ENCODE measurements at places on chromosomes 16 and 17.
A peak's percentile ranks its signal among the peaks of the same experiment; 100 is the strongest.

DNA sequence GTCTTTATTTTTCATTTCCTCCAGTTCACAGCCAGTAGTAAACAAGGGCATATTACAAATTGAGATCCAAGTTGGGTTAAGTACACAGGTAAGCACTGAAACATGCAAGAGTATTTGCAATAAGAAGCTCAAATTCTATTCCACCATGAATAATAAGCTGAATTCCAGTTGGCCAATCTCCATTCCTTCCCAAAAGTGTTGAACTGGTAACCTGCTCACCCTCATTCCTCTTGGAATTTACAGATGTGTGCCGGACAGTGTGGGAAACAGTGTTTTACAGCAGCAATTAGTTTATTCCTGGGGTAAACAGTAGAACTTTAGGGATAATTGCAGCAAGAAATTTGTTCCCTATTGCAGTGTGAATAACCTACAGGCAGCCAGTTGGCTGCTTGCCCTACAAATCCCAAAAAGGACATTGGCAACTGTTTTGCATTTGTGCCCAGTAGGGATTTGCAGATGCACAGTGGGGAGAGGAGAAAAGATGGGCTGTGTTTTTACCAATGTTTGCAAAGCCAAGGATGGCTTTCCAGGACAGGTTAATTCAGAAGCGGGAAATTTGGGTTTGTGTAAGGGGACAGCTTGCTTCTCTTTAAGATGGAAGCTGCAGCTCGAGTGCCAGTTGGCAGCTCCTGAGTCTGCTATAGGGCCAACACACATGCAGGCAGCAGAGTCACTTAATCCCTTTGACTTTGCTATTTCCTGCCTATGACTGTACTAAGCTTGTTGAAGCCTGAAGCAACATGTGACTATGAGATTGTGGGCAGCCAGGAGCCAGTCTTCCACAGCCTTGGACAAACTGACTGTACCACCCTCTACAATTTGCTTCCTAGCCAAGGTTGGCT, 318.9 kb downstream of the MAP2K6 start:
- peak; percentile 35 for DNase-seq

- no peak for DNase-seq
These were observed 82.1 kb downstream of the ZNF423 start for GRCh38 chr16:49773534-49774475.

- no peak for DNase-seq
These were observed 56.5 kb downstream of the PIGL start for GRCh38 chr17:16273499-16273898.

GRCh38 chr17:34847938-34848337, 113.3 kb downstream of the CCT6B start:
- DNase-seq = no peak

DNA sequence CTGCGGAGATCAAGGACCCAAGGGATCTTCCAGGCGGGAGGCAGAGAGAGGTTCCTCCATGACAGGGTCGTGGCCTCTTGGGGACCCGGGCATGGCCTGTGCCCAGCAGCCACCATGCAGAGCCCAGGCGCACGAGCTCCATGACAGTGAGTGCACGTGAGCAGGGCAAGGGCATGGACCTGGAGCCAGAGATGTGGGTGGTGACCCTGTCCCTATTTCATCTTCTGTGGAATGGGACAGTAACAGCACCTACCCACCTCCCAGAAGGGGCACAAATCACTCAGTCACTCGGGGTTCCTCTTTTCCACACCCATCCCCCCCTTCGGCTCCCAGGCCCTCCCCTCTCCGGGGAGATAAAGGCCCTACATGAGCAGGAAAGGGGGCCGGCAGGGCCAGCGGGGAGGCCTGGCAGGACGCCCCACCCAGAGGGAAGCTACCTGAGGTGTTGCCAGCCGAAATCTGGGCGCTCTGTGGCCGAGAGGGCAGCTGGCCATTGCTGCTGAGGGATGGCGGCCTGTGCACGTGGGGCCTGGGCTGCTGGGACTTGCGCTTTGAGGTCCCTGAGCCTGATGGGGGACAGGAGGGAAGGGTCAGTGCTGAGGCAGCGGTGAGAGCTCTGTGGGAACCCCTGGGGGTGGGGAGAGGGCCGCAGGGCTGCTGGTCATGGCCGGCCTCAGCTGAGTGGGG, 10.4 kb downstream of the UBALD2 start:
- no peak for DNase-seq

GRCh38 chr16:50999181-50999580, 151.9 kb downstream of the SALL1 start:
- DNase-seq = no peak

DNA sequence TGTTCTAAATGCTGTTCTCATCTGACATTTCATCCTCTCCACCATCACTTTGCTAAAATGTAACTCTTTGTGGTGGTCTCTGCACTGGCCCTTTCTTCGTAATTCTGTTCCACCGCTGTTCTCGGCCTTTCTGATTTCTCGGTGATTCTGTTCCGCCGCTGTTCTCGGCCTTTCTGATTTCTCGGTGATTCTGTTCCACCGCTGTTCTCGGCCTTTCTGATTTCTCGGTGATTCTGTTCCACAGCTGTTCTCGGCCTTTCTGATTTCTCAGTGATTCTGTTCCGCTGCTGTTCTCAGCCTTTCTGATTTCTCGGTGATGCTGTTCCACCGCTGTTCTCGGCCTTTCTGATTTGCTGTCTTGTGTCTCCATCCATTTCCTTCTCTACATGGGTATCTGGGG, 12.3 kb downstream of the FOXF1 start:
- no peak for DNase-seq

DNA sequence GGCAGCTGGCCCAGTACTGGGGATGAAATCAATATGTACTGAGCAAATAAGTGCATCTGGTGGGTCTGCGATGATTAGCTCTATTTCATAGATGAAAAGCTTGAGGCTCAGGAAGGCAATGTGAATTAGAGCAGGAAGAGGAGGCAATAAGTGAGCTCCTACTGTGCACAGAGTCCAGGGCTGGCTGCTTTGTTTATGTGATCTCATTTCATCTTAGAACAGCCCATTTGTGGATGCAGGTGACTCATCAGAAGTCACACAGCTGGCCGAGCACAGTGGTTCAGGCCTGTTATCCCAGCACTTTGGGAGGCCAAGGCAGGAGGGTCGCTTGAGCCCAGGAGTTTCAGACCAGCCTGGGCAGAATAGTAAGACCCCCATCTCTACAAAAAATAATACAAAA, 7.1 kb downstream of the TMEM114 start:
- no peak for DNase-seq

DNA sequence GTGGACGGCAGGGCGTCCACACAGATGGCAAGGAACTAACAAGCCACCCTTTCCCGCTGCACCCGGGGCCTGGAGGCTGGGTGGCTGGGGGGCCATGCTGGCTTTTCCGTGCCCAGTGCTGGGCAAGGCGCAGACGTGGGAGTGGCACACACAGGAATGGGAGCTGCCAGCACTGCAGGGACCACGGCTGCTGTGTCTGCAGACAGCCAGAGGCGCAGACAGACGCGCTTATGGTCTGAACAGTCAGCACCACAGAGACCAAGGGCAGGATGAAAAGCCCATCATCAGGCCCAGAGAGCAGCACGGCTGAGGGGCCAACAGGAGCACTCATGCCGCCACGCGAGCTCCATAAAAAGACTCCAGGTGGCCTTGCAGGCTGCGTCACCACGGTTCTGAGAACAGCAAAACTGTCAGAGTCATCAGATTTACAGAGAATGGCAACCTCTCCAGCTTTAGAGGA, 24.0 kb downstream of the PDIA2 start:
- no peak for DNase-seq

DNA sequence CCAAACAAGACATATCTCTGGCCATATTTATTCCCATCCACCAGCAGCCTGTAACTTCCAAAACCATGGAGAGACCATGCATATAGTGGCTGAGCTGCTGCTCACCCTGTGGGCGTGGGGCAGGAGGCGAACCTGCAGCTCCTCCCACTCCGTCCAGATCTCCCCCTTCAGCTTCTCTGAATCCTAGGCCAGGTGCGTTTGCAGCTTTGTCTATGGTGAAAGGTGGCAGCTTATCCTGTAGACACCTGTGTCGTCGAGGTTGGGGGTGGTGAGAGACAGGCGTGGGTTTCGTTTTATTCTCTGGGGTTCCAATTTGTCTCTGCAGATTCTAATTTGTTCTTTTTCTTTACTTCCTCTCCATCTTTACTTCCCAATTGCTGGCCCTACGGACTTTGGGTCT, 9.7 kb upstream of the ANKS4B start:
- DNase-seq = no peak

- DNase-seq = no peak
These were observed 59.3 kb downstream of the USP10 start for GRCh38 chr16:84759061-84759460.

DNA sequence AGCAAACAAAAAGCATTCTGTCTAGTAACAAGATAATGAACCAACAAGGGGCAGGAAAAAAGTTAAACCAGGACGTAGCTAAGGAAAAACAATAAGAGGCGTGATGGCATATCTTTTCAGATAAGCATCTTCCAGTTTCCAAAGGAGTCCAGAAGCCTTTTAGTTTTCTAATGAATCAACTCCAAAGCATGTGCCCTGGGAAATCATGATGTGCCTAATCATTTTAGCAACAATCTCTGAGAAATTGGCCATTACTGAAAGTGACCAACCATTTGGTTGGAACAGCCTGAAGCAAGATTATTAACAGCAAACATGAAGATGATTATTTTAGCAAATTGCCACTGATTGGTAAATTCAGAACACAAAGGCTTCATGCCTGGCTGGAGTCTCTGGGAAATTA, 440.9 kb upstream of the MAF start:
- no peak for DNase-seq

DNA sequence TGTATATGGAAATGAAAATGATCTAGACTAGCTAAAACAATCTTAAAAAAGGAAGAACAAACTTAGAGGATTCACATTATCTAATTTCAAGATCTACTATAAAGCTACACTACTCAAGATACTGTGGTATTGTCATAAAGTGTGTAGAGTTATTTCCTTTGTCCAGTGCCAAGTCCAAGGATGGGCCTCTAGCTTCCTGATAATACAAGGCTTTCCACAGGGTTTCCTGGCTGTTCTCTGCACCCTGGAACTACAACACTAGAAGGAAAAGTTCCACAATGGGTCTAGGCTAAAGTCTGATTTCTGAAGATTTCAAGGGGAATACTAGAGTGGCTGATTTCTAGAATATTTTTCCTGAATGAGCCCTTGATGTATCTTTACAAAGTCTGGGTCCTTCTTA, 34.2 kb downstream of the TBC1D3B start:
- no peak for DNase-seq

DNA sequence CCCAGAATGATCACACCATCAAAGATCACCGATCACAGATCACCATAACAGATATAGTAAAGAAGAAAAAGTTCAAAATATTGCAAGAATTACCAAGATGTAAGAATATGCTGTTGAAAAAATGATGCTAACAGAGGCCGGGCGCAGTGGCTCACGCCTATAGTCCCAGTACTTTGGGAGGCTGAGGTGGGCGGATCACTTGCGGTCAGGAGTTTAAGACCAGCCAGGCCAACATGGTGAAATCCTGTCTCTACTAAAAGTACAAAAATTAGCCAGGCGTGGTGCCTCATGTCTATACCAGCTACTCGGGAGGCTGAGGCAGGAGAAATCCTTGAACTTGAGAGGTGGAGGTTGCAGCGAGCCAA, 53.2 kb downstream of the CPPED1 start:
- DNase-seq = no peak

- DNase-seq = no peak
These were observed 2.2 kb upstream of the RPL38 start for GRCh38 chr17:74201250-74201649.

GRCh38 chr17:50866950-50867362, 802 bp upstream of the TOB1 start:
- peak; percentile 76 for DNase-seq

GRCh38 chr16:49619811-49620157, 236.1 kb downstream of the ZNF423 start:
- DNase-seq = no peak
